HT1080 (cell line): ENCODE measurements at places on chromosomes 1 and 21. TPM values are rescaled to one million over a fixed set of nuclear protein-coding genes. Genes with fewer than 3 reads are reported as not detected.

RIMKLA gene
- 0.33 and 0.61 TPM in 2 replicates for total RNA-seq

POU2F1 gene
- 4.6 and 5.0 TPM in 2 replicates for total RNA-seq

RGS13 gene
- not detected in 2 replicates for total RNA-seq

TOR3A gene
- total RNA-seq = 48.2 and 94.6 TPM in 2 replicates

COA6 gene
- 88.6 and 101 TPM in 2 replicates for total RNA-seq

FCAMR gene
- total RNA-seq = not detected in 2 replicates

ADAMTS4 gene
- total RNA-seq = not detected in 2 replicates

WNT4 gene
- total RNA-seq = 1.1 TPM in 1 of 2 replicates, not detected in the other
